Stimulated activated CD8-positive, alpha-beta memory T cell treated with anti-CD3 and anti-CD28 coated beads, Interleukin-7, amount 100 ng/mL, for 48 hours (primary cell): ENCODE measurements at places on chromosomes 1 and 21.

GRCh38 chr1:232558954-232559353, 71.0 kb downstream of the SIPA1L2 start:
- DNase-seq, result no peak

GRCh38 chr1:203558064-203558760, 64.3 kb downstream of the OPTC start:
- DNase-seq, result no peak

- DNase-seq, result no peak
These were observed 51.8 kb downstream of the FBXO42 start for GRCh38 chr1:16300436-16300835.

DNA sequence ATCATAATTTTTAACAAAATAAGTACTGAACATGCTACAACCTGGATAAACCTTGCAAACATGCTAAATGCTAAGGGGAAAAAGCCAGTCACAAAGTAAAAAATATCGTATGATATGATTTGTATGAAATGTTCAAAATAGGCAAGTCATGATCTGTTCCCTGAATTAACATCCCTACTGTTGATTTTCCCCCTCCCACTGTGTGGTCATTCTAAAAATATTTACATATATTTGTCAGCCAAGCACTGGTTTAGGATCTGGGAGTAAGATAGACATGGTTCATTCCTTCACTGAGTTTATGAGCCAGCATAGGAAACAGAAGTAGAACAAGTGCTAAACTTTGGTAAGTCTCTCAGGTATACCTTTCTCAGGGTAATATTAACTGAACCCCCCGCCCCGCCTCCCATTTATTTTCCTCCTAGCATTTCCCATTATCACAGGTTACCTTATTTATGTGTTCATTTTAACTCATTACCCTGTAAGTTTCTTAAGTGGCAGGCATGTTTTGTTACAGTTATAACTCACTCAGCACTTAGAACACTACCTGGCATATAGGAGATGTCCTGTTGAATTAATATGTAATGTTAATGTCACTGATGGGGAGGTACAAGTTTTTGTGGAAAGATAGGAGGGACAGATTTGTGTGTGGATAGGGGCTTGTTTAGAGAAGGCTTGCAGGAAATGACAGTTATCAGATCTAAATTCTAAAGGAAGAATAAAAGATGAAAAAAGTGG, 12.3 kb downstream of the UQCRH start:
- DNase-seq, result no peak

DNA sequence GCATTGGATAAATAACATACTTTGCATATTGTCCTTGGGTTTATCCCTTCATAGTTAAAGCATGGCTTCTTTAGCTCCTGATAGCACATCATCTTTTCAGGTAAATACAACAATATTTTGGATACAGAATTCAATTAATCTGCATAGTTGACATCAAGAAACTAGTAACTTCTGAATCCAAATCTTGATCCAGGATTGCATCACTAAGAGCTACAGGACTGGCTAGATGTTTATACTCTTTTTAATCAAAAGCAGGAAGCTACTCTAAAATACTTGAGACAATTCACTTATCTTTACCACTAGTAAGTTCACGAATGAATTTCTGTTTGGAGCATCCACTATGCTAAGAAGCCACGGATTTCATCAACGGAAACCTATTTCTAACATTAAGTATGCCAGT, 54.2 kb upstream of the SLC44A3 start:
- DNase-seq, result no peak

GRCh38 chr1:29355375-29355774, 119.1 kb downstream of the PTPRU start:
- DNase-seq, result no peak

DNA sequence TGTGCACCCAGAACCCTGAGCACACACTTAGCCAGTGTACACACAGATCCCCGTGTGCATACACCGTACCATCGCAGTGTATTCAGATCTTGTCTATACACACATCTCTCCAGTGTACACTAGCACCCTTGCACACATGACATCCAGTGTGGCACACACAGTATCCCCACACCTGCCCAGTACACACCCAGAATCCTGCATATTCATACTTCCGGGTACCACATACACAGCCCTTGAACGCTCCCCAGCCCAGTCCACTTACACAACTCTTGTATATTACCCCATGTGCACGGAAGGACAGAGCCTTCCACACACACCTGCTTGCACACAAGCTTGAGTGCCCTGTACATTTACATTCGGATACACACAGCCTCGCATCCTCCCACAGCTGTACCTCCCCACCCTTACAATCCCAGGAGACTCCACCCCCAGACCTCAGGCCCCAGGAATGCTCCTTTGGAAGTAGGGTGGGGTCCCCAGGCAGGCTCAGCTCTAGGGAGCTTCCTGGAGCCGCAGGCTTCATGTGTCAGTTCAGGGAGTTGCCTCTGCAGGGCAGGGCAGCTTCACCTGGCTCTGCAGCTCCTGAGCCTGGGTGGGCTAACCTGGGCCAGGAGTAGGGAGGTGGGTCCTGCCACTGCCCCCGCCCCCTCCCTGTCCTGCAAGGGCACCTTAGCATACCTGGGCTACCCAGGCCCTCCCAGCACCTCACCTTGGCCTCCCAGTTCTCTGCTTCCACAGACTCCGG, 46.2 kb downstream of the AHDC1 start:
- no peak for DNase-seq

DNA sequence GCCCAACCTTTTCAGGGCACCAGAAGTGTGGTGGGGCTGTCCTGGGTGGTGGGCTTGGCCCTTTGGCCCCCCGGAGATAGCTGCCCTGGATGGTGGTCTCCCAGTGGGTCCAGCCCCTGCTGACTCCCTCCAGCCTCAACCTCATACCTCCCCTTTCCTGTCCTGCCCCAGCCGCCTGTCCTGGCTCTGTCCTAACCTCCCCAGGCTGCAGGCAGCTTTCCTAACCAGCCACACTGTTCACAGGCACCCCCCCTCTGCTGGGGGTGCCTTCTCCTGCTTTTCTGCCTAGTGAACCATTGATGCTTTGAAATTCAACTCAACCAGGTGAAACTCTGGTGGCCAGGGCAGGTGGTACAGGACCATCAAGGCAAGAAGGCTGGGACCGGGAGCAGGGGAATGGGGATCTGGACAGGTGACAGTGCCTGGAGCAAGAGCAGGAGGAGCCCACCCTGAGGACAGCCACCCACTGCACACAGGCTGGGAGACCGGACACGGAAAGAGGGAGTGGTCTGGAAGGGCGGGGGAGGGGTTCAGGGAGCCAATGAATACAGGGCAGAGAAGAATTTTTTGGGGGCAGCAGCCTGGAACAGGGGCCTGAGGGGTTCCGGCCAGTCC, 35.9 kb downstream of the RAP1GAP start:
- no peak for DNase-seq

GRCh38 chr1:26789931-26790330, 2.2 kb downstream of the PIGV start:
- no peak for DNase-seq

GRCh38 chr1:63363014-63363413, 4.4 kb upstream of the ALG6 start:
- no peak for DNase-seq

DNA sequence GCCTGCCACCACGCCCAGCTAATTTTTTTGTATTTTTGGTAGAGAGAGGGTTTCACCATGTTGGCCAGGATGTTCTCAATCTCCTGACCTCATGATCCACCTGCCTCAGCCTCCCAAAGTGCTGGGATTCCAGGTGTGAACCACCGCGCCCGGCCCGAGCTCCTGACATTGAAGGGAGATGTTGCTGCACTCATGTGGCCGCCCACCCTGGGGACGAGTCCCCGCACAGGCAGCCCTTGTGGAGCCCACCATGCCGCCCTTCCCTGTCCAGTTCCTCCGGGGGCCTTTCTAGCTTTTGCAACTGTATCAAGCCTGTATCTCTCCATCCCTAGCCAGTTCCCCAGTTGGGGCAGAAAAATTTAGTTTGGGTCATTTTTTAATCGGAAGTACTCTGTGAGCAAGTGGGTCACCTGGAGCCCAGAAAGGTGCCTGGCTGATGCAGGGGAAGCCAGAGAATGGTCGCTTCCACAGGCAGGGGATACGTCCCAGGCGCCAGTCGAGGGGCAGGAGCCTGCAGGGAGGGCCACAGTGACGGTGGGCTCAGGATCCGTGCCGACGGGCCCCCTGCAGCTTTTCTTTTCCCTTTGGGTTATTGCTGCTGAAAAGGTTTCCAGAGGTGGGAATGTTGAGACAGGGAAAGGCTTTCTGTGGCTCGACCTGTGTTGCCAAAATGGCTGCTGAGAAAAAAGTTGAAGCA, 20.4 kb downstream of the PCNT start:
- no peak for DNase-seq

GRCh38 chr1:182256931-182257330, 134.7 kb downstream of the GLUL start:
- DNase-seq, result no peak

- DNase-seq, result no peak
These were observed 1.1 kb downstream of the VANGL2 start for GRCh38 chr1:160401487-160401805.

- DNase-seq, result no peak
These were observed 26.2 kb downstream of the KIF1B start for GRCh38 chr1:10236405-10237156.

DNA sequence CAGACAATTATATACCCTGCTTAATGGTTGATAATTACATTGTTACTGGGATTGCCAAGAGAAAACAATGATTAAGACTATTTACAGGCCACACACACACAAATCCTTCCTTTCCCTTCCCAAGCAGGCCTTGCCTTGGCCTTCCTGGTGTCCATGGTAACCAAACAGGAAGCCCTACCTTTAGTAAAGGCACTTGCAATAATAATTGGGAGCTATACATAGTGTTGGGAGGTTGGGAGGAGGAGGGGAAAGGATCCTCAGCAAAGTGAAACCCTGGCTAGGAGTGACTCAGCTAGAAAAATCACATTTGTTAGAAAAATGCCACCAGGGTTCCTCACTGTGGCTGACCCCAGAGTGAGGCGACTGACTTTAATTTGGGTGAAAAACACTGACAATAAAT, 122.3 kb upstream of the ADAR start:
- DNase-seq, result no peak

- DNase-seq, result no peak
These were observed 26.4 kb downstream of the PIK3C2B start for GRCh38 chr1:204468206-204468605.

GRCh38 chr1:175373786-175374623, 181.4 kb upstream of the KIAA0040 start:
- DNase-seq, result no peak

GRCh38 chr1:236064674-236065508, at the start of gene NID1:
Gene NID1 (minus strand): TSS chr1:236065090. CDS start chr1:236065079, 11 bp downstream.
- no peak for DNase-seq

GRCh38 chr1:202016022-202016810, 5.8 kb downstream of the ELF3 start:
- no peak for DNase-seq

GRCh38 chr1:201786824-201787223, 42.1 kb upstream of the IPO9 start:
- no peak for DNase-seq

DNA sequence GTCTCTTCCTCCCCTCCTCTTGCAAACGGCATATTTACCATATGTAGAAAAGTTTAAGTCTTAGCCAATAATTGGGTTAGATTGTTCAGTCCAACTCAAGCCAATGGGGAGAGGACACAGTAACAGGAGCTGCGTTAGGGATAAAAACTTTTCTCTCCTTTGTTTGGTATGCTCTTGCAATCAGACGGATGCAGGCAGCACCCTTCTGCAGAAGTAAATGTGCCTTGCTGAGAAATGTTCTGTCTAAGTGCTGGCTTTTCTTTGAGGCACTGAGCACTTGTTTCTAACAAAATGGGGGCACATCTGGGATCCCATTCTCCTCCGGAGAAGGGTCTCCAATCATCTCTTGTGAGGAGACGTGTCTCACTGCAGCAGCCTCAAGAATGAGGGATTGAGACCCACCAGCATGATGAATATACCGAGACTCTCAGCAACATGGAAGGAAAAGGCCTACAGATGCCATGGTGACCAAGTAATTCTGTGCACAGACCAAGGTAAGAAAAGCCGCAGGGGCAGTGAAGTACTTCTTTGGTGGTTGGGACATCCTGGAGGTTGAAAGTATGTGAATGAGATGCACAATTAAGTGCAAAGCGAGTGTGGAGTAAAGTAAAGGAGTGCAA, 20.7 kb upstream of the GNG4 start:
- no peak for DNase-seq

DNA sequence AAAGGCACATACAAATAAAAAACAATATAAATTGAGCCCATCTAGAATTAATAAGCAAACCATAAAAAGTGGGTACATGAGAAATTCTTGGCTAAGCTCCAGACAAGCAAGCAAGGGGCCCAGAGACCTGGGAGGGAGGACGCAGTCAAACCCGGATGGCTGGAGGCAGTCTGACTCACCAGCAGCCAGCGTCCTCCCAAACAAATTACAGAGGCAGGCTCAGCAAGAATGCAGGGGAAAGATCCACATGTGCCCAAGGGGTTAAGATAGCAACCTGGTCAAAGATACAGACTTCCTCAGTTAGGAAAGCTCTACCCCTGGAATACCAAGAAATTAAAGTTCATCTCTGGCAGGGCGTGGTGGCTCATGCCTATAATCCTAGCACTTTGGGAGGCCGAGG, 7.4 kb upstream of the TIAM1 start:
- no peak for DNase-seq

DNA sequence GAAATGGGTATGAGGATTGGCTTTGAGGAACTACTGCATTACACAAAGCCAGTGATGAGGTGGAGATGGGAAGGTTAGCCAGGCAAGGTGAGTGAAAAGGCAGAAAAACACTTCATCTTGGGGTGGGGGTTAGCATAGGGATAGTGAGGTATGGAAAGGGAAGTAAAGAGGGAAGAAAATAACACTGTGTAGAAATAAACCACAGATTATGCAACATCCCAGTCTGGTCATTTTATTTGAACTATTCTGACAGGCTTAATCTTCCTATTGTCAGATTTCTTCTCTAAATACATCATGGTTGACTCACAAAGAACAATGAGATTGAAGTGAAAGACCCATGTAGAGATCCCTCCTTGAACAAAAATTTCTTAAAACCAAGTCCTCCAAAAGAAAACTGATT, 640.2 kb downstream of the PTPRC start:
- no peak for DNase-seq

DNA sequence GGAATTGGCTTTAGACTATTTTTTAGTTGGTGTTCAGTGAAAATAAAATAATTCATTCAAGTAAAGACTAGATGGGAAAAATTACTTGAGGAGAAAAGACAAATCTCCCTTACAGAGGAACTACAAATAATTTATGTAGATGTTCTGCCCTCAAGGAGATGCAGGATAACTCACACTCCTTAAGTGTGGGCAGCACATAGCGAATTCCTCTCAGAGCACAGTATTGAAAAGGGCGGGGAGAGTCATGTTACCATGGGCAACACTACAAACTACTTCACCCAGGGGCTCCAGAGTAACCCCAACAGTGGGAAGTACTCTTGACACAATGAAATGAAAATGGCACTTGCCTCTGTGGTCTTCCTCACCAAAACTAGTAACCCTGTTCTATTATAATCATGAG, 20.6 kb upstream of the LAMC2 start:
- DNase-seq, result no peak
